ENCODE measurements at places on chromosomes 1 and 21.

DNA sequence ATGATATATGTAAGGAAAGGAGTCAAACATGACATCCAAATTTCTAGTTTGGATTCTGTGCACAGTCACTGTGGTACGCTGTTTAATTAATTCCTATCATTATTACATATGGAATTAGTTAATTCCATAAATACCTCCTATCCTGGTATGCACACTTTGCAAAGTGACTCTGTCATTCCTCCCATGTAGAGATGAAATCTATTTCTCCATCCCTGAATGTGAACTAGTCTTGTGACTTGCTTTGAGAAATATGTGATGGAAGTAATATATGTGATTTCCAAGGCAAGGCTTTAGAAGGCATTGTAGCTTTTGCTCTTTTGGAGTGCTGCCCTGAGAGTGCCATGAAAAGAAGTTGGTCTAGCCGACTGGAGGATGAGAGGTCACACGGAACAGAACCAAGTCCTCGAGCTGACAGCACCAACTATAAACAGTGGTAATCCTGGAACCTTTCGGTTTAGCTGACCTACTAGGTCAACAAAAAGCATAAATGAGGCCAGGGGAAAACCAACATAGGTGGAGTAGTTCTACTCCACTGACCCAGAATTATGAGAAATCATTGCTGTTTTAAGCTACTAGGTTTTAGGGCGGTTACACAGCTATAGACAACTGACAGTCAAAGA lies 1.5 kb downstream of the SELENOF start:
- DNase-seq = no peak

DNA sequence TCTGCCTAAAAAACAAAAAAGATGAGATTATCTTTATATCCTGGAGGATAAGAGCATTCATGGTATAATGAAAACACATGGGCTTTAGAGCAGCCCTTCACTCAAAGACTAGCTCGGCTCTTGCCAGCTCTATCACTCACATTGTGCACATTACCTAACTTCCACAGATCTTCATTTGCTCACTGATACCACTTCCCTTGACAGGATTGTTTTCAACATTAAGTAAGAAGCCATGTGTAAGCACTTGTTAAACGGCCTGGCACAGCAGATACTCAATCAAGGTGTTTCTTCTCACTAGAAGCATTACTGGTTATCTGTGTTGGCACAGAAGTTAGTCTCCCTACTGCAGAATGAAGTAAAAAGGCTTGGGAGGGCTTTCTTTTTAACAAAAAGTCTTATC lies 18.7 kb downstream of the LPGAT1 start:
- no peak for DNase-seq

DNA sequence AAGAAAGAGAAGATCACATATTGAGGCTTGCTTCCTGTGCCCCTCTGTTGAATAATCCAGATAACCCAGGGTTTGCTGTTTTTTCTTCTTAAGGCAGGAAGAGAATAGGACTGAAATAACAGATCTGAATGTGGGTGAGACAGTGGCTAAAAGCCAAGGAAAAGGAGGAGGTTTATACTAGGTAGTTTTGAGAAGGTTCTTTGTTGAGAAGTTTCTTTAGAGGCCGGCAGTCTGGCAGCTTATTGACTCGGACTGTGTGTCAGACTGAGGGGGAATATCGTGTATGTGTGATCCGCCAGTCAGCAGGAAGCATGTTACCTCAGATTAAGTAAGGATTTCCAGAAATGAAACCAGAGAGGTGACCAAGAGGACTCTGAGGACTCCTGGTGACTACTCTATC lies 119.8 kb downstream of the PLA2G4A start:
- no peak for DNase-seq

DNA sequence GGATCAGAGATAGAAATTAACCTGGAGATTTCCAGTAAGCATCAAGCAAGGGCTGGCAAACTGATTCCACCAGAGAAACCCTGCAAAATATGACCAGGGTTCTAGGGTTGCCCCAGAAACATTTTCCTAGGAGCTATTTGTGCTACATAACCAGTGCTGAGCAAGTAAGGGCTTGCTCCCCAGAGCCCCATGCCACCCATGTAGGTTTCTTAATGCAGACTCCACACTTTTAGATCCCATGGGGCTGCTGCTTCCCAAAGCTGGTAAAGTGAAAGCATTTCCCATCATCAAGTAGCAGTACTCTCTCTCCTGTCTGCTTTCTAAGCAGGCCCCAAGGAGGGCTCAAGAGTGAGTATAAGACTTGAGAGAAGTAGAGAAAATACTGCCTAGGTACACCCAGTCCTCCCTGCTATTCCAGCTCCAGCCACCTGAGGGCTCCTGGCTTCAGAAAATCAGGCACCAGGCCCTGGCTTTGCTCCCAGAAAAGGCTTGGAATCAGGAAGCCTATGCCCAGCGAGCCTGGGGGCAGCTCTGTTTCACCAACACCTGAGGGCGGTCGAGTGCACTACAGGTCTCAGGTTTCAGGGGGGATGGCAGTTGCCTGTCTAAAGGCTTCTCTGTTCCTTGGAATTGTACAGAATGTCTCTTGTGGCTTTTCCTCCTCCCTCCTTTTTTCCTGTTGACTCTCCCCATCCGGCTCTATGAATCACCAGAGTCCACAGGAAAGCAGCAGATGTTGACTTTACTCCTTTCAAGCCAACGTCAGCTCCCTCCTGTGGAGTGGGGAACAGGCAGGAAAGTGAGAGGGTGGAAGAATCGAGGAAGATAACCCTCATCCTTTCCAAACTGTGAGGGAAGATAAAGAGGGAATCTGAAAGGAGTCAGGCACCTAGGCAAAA lies 6.2 kb upstream of the ANKRD35 start:
- DNase-seq = peak; percentile 98

GRCh38 chr1:220119043-220119512 lies 25.1 kb downstream of the IARS2 start:
- DNase-seq = no peak

DNA sequence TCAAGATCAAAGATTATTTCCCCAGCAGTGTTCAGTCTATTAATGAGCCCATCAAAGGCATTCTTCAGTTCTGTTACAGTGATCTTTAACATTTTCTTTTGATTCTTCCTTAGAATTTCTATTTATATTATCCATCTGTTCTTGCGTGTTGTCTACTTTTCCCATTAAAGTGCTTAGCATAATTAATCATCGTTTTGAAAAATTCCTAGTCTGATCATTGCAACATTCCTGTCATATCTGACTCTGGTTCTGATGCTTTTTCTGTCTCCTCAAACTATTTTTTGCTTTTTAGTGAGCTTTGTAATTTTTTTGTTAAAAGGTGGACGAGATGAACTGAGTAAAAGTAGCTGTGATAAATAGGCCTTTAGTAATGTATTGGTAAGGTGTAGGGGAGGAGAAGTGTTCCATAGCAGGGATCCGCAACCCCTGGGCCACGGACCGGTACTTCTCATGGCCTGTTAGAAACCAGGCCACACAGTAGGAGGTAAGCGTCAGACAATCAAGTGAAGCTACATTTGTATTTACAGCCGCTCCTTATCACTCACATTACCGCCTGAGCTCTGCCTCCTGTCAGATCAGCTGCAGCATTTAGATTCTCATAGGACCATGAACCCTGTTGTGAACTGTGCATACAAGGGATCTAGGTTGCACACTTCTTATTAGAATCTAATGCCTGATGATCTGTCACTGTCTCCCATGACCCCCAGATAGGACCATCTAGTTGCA lies 163.3 kb downstream of the PIK3R3 start:
- no peak for DNase-seq
